ENCODE measurements at places on chromosomes 11 and 22.

GRCh38 chr11:15159085-15159484, 44.4 kb downstream of the INSC start:
- no peak for DNase-seq

GRCh38 chr11:67409781-67410368, 5.6 kb upstream of the CARNS1 start:
- DNase-seq, result no peak

- DNase-seq, result no peak
These were observed 1.9 kb downstream of the MCM5 start for GRCh38 chr22:35401863-35402262.

DNA sequence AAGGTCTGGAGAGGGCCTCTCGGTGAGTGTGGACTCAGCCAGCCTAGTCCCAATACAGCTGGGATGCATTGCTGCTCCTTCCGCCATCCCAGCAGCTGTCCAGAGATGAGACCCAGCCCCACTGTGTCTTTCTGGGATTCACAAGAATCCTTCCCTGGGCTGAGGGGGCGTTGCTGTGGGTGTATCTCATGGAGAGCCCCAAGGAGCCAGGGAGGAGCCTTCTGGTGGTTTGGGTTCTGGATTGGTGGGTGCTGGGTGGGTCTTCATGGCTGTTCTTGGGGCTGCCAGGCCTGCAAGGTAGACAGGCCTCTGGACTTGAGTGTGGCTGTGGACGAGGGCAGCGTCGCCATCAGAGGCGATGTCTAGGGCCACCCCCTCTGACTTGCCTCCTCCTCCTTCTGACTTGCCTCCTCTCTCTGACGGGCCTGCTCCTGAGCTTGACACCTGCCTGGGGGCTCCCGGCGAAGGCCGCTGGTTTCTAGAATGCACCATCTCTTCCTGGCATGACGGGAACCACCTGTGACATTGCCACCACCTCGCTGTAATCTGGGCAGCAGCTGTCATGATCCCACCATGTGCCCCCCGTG, 17.2 kb downstream of the KCNQ1 start:
- DNase-seq, result no peak

All from effector memory CD4-positive, alpha-beta T cell (primary cell).